ENCODE measurements at places on chromosomes 2 and 18. TPM values are rescaled to one million over a fixed set of nuclear protein-coding genes. Genes with fewer than 3 reads are reported as not detected.
A peak's percentile ranks its signal among the peaks of the same experiment; 100 is the strongest.

- DNase-seq: no peak
These were observed 16.7 kb upstream of the GTF2A1L start for GRCh38 chr2:48600917-48601316.

HOXD4 gene
- total RNA-seq: 0.53 TPM

DNA sequence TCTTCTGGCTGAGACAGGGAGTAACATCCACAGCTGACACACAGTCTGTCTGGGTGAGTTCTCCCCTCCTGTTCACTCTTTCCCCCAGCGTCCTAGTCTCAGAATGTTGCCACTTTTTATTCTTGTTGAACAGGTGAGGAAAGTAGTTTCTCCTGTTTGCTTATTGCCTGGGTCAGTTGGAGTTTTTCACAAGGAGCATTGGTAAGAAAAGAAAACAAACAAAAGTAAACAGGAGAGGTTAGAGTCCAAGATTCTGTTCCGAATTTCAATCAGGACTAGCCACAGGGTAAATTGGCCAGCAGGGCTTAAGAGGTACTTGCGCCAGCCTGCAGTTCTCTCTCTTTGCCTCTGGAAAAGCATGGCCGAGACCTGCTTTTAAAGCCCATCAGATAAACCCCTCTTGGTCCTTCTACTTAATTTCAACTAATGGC lies 255.0 kb upstream of the EPAS1 start:
- DNase-seq: no peak

DNA sequence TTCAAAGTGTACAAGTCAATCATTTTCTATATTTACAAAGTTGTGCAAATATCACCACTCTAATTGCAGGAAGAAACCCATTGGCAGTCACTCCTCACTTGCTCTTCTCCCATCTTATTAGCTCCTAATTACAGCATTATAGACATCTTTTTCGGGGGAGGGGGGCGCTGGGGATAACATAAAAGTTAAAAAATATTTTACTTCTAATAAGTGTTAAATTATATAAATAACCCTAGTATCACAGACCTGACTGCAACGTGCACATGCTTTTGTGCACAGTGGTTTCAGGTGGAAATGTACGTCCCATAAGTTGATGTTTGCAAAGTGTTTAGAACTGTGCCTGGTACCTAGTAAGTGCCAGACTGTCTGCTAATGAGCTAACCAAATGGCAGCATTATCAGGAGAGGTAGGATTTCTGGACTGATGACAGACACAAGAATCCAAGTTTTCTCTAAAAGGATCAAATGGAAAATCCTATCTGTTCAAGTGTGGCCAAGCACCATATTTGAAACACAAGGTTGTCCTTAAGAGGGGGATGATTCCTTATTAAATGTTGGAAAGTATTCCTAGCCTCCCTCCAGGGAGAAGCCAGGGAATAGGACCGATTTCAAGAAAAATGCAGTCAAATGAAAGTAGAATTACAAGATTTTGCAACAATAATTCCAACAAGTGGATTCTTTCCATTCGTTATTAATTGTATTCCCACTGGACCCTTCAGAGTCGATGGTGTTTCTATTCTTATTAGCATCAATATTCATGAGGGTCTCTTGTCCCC lies 70.0 kb downstream of the ACKR3 start:
- DNase-seq: no peak

CNGA3 gene
- total RNA-seq: not detected

DNA sequence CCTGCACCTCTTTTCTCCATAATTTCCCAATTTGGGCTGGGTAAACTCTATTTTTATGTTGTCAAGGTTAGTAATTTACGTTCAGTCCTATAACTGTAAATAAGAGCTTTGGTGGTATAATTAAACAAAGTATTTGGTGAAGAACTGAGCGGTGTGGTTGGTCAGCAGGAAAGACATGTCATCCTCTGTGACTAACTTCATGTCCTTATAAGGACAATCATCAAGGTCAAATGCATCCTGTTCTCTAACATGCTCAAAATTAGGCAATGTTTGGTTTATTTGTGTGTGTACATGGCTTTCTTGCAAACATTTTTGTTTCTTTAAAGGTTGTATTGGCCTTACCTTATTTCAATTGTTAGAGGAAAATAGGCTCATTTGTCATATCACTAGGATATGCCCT lies 121.5 kb upstream of the NABP1 start:
- DNase-seq: no peak

GRCh38 chr2:156437272-156437930 lies 1.2 kb downstream of the GPD2 start:
- DNase-seq: no peak

- no peak for DNase-seq
These were observed 10.4 kb downstream of the COLEC11 start for GRCh38 chr2:3604991-3605961.

TMEM17 gene
- 1.3 TPM for total RNA-seq

GRCh38 chr2:156423674-156424282 lies 12.4 kb upstream of the GPD2 start:
- no peak for DNase-seq

- DNase-seq: no peak
These were observed 210.9 kb downstream of the CDH20 start for GRCh38 chr18:61544178-61544577.

- peak; percentile 84 for DNase-seq
These were observed 115.2 kb downstream of the FAM210A start for GRCh38 chr18:13611142-13611600.

DNA sequence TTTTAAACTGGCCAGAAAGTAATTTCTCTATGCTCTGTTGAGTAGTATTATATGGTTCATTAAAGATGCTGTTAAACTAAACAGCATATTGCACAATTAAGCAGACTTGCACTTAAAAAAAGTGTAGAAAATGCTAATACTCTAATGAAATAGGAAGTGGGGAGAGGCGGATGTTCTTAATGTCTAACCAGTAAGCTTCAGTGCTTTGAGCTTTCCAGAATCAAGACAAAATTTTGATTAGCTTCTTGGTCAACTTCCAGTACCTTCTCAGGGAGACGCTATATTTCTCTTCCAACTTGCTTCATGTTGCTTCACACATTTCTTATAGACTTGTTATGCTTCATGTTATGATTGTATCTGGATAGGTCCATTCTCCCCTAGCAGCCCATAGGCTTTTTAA lies 89.1 kb downstream of the MAP2 start:
- DNase-seq: no peak

GRCh38 chr18:52275817-52276216 lies 64.2 kb upstream of the DCC start:
- no peak for DNase-seq

DNA sequence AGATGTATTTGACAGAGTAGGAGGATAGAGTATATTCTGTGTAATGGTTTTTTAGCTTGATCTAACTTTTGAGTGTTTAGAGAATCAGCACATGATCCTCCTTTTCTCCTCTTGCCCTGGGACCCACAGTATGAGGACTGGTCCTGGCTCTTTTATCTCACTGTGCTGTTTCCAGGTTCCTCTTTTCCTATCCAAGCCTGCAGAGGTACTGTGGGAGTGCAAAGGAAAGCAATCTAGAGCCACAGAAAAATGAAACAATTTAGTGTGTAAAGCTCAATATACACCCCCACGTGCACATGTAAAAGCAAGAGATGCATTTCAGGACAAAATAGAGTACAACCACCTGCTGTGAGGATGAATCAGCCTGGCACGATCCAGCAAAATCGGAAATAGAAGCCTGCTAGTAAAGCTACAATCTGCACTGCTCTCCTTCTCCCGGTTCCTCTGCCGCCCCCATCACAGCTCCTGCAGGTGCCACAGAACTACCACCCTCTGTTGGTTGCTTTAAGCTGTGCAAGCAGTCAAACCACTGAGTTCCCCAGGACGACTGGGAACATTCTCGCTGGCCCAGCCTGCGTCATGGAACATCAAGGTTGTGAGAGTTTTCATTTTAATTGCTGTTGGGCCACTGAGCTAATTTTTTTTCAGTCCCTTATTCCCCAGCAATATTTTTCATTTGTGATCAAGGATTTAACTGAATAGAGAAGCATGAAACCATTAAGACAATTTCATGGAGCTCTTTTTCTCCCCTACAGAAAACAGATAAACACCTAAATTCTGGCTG lies 47.8 kb upstream of the MAPRE3 start:
- DNase-seq: no peak

DNA sequence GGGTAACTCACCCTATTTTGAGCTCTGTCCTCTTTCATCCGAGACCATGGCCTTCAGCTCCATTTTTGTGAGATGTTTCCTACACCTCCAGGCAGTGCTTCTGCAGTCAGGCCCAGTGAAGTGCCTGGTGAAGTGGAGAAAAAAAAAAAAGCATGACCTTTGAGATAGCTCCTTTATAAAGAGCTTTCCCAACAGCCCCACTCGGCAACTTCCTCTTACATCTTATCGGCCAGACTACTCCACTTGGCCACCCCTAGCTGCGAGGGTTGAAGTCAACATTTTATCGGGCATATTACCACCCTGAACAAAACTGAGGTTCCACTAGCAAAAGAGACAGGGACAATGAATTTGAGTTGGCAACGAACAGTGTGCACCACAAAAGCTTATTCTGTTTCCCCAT lies 124.8 kb upstream of the RNF152 start:
- peak; percentile 25 for DNase-seq

DNA sequence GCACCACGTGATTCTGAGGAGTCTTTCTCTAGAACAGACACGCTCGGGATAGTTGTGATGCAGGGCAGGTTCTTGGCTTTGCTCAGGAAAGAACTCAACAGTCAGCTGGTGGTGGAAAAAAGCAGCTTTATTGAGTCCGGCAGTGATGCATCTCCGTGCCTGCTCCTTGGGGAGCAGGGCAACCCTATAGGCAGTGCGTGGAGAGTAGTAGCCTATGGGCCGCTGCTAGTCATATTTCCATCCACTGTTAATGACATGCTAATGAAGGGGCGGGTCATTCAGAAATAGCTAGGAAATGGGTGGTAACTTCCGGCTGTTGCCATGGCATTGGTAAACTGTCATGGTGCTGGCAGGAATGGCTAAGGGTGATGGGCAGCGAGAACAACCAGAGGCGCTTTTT lies 11.6 kb upstream of the ACKR3 start:
- DNase-seq: no peak

DNA sequence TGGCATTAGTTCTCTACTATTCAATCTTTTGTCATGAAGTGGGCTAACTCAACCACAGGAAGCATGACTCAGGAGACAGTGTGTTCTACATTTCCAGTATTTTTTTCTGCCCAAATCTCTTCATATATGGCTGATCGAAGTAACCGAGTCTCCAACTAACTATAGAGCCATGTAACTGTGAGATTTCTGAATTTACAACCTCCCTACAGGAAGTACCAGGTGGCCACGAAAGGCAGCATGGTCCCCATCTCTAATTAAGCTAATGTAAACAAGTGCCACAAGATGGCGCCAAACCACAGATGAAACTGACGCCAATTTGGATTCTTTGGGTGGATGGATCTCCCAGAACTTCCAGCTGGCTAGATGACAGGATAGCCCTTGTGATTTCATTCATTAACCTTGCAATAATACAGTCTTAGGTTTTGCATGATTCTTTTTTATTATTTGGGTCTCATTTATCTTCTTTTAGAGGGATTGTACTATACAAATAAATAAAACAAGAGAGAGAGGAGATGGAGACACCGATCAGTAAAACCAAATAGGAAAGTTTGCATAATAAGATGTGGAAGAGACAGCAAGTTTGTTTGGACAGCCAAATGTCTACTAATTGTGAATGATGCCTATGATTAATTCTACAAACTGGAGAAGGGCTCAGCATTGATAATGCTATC lies 18.3 kb upstream of the ARHGAP15 start:
- peak; percentile 61 for DNase-seq

DNA sequence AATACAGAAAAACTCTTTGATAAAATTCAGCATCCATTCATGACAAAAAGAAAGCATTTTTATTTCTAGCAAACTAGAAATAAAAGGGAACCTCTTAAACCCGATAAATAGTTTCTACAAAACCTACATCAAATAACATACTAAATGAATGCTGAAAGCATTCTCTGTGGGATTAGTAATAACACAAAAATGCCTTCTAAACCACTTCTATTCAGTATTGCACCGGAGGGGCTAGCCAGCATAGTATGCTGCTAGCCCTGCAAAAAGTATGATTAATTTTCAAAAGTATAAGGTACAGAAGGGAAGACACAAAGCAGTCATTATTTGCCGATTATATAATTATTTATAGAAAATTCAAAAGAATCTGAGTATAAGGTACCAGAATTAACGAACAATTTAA lies 145.2 kb downstream of the DTNB start:
- no peak for DNase-seq

NPPC gene
- total RNA-seq: 7.2 TPM

DNA sequence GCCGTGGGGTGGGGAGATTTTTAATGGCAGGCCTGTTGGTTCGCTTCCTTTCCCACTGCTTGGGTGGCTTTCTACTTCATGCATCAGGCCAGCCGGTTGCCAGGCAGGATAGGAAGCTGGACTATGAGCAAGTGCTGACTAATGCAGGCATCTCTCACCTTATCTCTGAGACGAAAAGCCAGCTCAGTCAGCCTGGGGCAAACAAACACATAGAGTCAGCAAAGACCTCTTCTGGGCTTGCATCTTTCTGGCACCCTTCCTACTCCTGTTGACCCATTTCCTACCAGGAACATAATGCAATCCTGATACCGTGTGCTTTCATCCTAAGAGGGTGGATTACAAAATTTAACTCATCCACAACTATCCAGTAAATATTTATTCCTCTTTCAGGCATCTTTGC lies 416.6 kb upstream of the MEX3C start:
- DNase-seq: peak; percentile 50

GRCh38 chr2:25417715-25418369 lies 76.1 kb upstream of the DNMT3A start:
- DNase-seq: no peak

ZNF236 gene
- 12.1 TPM for total RNA-seq

All from left cardiac atrium (tissue), 4 donors.